ENCODE measurements at places on chromosomes 13 and 19.

GRCh38 chr13:79482281-79482970, 1.5 kb downstream of the NDFIP2 start:
- no peak for DNase-seq

- no peak for DNase-seq
These were observed 9.8 kb upstream of the CIRBP start for GRCh38 chr19:1259206-1259875.

GRCh38 chr19:38690146-38690545, 42.7 kb downstream of the ACTN4 start:
- DNase-seq, result no peak

GRCh38 chr19:17646441-17646840, 41.7 kb downstream of the UNC13A start:
- DNase-seq, result no peak

- DNase-seq, result no peak
These were observed 25.5 kb upstream of the TFDP1 start for GRCh38 chr13:113559061-113559460.

- no peak for DNase-seq
These were observed 248.1 kb downstream of the ITGBL1 start for GRCh38 chr13:101700598-101700997.

- DNase-seq, result no peak
These were observed 2.6 kb upstream of the SIGLEC7 start for GRCh38 chr19:51139299-51140014.

DNA sequence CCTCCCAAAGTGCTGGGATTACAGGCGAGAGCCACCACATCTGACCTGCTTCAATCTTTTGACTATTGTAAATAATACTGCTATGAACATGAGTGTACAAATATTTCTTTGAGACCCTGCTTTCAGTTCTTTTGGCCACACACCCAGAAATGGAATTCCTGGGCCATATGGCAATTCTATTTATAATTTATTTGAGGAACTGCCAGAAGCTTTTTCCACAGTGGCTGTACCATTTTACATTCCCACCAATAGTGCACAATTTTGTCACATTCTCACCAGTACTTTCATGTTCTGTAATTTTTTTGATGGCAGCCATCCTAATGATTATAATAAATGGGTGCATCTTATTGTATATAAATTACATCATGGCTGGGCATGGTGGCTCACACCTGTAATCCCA, 13.7 kb upstream of the FCER2 start:
- DNase-seq, result no peak

- no peak for DNase-seq
These were observed 216.7 kb downstream of the ATP8A2 start for GRCh38 chr13:25588336-25589060.

GRCh38 chr19:32129141-32129540, 216.3 kb upstream of the ZNF507 start:
- DNase-seq, result no peak

DNA sequence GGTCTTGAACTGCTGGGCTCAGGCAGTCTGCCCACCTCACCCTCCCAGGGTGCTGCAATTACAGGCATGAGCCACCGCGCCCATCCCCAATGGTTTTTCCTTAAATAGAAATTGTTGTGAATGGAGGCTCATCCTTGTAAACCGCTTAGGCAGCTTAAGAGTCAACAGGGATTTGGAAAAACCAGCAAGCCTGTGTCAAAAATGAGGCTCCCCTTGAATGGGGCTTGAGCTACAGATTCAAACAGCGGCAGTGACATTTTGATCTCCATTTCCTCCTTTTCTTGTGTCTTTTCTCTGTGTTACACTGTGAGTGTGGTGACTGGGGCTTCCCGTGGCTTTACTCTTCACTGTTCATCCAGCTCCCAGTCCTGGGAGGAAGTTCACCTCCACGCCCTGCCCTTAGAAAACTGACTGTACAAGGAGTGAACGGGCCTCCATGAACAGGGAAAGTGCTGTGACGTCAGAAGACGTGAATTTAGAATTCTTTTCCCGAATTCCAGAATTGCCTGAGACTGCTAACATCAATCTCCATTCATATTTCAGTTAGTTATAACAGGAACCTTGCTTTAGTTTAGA, 15.3 kb upstream of the RAB8A start:
- no peak for DNase-seq

DNA sequence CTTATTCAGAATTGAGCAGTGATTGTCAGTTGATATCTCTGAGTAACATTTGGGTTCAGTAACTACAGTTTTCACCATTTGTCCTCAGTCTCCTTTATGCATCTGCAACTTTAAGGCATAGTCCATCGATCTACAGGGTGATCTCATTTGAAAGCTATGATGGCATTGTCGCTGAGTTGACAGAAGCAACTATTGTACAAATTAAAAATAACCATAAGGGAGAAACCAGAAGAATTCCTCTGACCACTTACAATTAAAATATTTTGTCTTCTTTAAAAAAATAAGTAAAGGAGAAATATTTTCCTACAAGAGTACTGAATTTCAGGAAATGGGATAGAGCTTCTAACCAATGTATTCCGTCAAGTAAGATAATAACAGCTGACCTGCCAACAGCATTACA, 30.6 kb downstream of the RAP2A start:
- no peak for DNase-seq

- DNase-seq, result no peak
These were observed 191.1 kb upstream of the GPR12 start for GRCh38 chr13:26951581-26952177.

DNA sequence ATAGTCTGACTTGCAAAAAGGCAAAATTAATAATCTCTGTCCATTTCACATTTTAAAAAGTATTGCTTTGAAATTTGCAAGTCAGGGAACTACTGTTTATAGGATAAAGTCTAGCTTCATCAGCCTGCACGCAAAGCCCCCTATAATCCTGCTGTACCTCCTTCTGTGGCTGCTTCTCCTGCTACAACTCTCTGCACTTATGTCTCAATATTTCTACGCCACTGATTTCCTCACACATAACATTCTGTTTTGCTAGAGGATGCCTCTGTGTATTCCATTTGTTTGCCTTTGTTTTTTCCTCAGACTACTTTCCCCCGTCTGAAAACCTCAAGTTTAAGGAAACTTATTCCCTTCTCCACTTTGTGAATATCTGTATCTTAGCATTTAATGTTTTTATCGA, 389.9 kb downstream of the RFC3 start:
- no peak for DNase-seq

DNA sequence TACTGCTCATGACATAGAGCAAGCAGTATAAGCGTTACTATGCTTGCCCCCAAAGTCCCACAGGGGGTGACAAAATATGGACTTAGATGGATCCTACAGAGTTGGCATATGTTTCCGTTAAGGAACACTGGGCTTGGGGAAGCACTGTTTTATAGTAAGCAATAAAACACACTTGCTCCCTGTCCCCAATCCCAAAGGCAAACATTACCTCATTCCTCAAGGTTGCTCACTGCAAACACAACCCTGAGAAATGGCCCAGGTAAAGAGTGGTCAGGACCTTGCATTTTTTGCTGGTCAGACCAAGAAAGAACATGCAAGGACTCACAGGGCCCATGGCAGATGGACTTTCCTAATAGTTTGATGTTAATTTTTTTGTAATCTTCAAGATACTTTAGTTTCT, 32.3 kb downstream of the UGGT2 start:
- no peak for DNase-seq
